PC-9 (cell line): ENCODE measurements at places on chromosomes 5 and 9.

DNA sequence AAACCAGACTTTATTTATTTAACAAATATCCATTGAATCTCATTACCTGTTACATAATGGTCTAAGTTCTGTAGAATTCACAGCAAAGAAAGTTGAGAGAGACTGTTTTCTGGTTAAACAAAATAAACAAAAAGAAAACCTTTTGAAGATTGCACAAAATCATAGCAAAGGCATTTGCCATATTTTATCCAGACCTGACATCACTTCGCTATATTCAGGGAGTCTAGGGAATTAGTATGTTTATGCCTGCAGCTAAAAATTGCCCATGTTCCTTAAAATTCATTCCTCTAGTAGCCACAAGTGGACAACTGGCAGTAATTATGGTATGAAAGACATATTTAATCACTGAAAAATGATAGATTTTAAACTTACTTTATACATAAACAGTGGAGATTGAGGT, 577.0 kb upstream of the DAB2 start:
- no peak overlapping the region for H3K27ac ChIP-seq
- no peaks in the 10 kb centered on the region for H3K27me3 ChIP-seq
- no peaks in the 10 kb centered on the region for H3K36me3 ChIP-seq
- H3K4me1 ChIP-seq = no peaks in the 10 kb centered on the region
- no peak overlapping the region for H3K4me3 ChIP-seq

- no peaks in the 10 kb centered on the region for H3K36me3 ChIP-seq
- no peaks in the 10 kb centered on the region for H3K4me1 ChIP-seq
- DNase-seq = no peak
- no peaks in the 10 kb centered on the region for H3K27me3 ChIP-seq
- no peak overlapping the region for H3K27ac ChIP-seq
- no peak overlapping the region for H3K4me3 ChIP-seq
These were observed 324.6 kb upstream of the TYRP1 start for GRCh38 chr9:12368569-12368968.

DNA sequence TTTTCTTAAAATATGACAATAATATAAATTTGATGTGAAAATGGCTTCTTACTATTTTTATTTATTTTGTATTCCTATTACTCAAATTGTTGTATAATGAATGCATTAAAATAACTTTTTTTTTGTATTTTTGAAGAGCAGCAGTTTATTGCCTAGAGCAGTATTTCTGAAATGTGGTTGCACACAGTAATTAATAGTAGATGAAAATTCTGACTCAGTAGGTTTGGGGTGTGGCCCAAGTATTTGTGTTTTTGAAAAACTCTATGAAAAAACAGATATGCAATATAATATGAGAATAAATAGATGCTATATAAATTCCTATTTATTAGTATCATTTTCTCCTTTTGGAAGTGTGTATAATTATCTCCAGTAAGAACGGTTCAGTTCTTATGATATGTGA, 2225.3 kb upstream of the C9orf72 start:
- H3K27me3 ChIP-seq = no peaks in the 10 kb centered on the region
- no peaks in the 10 kb centered on the region for H3K36me3 ChIP-seq
- H3K4me1 ChIP-seq = no peaks in the 10 kb centered on the region
- no peak overlapping the region for H3K4me3 ChIP-seq
- no peak for DNase-seq

DNA sequence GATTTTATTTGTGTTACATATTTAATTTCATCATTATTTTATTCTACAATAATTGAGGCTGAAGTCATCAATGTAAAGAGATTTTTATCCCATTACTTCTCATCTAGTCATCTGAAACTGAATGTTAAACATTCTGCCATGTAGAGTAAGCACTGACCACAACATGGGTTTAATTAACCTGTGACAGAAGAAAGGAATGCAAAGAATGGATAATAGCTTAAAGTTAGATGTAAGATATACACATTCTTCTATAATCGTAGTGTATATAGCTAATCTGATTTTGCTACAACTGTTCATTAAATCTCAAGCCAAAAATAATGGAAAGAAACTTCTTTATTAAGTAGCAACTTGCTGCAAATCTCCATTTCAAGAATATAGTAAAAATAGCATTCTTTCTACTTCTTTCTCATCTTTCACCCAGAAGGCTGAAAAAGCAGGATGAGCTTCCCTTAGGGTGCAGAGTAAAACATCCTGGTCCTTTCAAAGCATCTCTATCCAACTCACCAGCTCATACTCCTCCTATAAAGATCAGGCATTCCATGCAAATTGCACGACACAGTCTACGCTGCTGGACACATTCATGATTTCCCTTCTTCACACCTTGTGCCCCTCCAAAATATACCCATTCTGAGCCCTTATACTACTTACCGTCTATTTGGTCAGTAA, 115.2 kb downstream of the EFNA5 start:
- no peaks in the 10 kb centered on the region; the same call in 1 of the 2 replicates for H3K36me3 ChIP-seq
- peak; percentile 67 for DNase-seq
- H3K4me3 ChIP-seq = no peak overlapping the region
- peaks cover 58% of the 10 kb centered on the region for H3K4me1 ChIP-seq
- H3K27ac ChIP-seq = peak overlapping the region; percentile 96

DNA sequence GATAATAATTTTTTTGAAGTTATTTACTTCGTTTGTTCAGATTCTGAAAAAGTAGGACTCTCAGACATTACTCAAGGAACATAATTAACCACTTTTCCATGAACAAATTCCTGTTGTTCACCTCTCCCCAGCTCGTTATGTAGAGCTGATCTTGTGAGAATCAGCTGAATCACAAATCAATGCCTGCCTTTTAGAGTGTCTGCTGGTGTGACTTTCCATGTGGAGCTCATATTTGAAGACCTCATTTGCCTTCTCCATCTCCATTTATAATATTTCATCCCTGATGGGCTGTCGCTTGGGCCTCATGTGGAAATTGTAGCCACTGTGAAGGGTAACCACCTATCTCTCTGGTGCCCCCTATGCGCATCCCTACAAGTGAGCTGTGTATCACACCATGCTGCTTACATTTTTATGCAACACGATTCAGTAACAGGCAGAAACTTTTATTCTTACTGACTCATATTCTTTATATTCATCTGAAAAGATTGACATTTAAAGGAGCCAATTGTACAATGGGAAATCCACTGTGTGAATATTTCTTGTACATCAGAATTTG, 111.3 kb downstream of the STK32A start:
- H3K4me1 ChIP-seq = peaks cover 29% of the 10 kb centered on the region
- H3K4me3 ChIP-seq = no peak overlapping the region
- H3K36me3 ChIP-seq = no peaks in the 10 kb centered on the region
- no peaks in the 10 kb centered on the region for H3K27me3 ChIP-seq
- no peak overlapping the region for H3K27ac ChIP-seq

GRCh38 chr5:89437450-89438435, 554.8 kb upstream of the MEF2C start:
- no peak overlapping the region for H3K27ac ChIP-seq
- H3K4me1 ChIP-seq = no peaks in the 10 kb centered on the region
- H3K4me3 ChIP-seq = no peak overlapping the region

DNA sequence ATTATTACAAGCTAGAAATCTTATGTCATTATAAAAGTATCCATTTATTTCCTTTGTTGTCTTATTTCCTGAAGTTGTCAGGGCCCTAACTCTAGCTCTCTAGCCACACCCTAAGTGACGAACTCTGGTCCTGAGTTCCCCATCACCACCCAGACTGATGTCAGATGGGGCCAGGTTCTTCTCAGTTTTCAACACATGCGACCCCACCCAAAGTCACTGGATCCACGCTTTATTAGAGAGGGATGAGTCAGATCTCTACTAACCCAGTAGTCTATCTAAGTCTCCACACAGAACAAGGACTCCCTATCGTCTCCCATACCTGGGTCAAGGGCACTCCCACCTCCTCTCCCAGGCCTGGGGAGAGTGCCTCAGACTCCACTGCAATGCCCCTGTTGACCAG, 6.8 kb upstream of the FEM1C start:
- H3K36me3 ChIP-seq = no peaks in the 10 kb centered on the region
- no peaks in the 10 kb centered on the region for H3K27me3 ChIP-seq
- DNase-seq = peak; percentile 45
- no peak overlapping the region for H3K27ac ChIP-seq
- peaks cover 14% of the 10 kb centered on the region; the same call in 1 of the 2 replicates for H3K4me1 ChIP-seq

GRCh38 chr9:132109291-132109690, 29.6 kb upstream of the MED27 start:
- H3K36me3 ChIP-seq = no peaks in the 10 kb centered on the region
- H3K27ac ChIP-seq = no peak overlapping the region
- H3K27me3 ChIP-seq = peaks cover 97% of the 10 kb centered on the region
- H3K4me3 ChIP-seq = no peak overlapping the region

DNA sequence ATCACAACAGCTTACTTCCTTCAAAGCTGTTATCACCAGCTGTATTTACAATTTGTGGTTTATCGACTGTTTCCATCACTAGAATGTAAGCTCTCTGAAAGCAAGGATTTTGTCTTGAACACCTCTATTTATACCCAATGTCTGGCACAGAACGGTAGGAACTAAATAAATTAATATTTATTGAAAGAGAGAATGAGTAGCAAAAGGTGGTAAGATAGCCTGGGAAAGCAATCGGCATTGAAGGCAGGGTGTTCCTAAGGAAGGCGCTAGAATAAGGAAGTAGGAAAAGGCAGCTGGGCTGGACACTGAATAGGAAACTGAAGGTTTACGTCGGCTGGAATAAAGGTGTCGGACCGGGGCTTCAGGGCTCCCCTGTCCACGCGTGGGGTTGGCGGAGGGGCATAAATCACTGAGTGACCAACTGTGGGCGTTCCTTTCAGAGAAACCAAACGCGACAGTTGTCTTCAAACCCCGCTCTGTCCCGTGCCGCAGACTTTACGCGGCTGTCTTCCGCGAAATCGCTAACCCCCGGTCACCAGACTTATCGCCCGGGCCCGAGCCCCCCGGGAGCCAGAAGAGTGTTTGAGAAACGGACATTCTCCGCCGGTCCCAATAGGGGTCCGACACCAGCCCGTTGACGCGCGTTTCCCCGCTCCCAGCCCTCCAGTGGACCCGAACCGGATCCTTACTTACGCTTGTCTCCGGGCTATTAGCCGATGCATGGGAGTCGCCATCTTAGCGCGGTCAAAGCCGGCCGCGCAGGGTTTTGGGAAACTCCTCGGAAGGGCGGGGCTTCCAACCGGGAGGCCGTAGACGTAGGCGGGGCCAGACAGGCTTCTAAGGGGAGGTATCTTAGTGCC, at the start of gene ZCCHC10:
ZCCHC10 (minus strand) TSS at position 746 of the 860 bp plus-strand sequence; CDS start at position 734, 12 bp downstream.
- peak; percentile 84 for DNase-seq
- H3K4me1 ChIP-seq = peaks cover 13% of the 10 kb centered on the region; the same call in 1 of the 2 replicates
- no peaks in the 10 kb centered on the region for H3K27me3 ChIP-seq
- peak within 1 kb of the TSS; percentile 80 for H3K4me3 ChIP-seq
- no peaks in the 10 kb centered on the region; the same call in 1 of the 2 replicates for H3K36me3 ChIP-seq
